ENCODE measurements at places on chromosomes 5 and 9.
A peak's percentile ranks its signal among the peaks of the same experiment; 100 is the strongest.

GRCh38 chr5:58760222-58760621 lies 177.3 kb downstream of the RAB3C start:
- no peak for DNase-seq

GRCh38 chr9:114321759-114322158 lies 1.1 kb upstream of the ORM1 start:
- DNase-seq: peak; percentile 31

DNA sequence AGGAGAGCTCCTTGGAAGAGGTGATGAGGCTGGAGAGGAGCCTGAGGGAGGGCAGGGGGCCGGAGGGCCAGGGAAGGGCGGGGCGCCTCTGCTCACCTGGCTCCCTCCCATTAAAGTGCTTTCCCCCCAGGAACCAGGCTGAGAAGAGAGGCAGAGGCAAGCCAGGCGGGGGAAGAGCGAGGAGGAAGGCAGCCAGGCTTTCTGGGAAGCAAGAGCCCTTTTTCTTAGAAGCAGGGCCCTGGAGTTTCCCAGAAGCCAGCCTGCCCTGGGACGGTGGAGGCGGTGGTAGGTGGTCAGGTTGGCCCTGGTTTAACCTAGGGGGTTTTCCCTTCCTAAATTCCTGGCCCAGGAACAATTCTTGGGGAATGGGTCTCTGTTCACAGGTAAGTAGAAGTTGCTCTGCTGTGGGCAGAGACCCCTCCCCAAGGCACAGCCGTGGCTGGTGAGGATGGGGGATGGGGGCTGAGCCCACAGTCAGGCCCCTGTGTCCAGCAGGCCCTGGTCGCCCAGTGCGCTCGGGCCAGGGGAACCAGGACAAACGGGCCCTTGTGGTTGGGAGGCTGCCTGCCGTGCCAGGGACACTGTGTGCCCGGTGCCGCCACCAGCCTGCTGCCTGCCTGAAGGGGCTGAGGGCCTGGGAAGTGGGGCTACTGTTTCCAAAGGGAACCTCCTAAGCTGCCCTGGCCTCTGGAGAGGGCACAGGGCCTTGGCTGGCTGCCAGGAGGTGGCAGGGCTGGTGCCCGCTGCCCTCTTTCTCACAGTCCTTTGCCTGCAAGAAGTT lies 16.6 kb upstream of the RALGDS start:
- DNase-seq: peak; percentile 21

DNA sequence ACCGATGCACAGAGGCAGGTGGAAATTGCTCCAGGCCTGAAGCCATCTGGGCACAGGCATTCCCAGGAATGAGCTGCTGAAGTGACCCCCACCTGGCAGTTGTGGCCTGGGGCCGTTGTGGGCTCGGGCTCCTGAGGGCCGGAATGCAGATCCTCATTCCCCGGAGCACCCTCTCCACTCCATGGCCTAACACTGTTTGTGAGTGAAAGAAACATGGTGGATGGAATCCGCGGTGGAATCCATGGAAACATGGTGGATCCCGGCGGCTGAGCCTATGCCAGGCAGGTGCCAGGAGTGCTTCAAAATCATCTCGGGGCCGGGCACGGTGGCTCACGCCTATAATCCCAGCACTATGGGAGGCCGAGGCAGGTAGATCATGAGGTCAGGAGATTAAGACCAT lies 3.6 kb upstream of the SARDH start:
- DNase-seq: no peak

DNA sequence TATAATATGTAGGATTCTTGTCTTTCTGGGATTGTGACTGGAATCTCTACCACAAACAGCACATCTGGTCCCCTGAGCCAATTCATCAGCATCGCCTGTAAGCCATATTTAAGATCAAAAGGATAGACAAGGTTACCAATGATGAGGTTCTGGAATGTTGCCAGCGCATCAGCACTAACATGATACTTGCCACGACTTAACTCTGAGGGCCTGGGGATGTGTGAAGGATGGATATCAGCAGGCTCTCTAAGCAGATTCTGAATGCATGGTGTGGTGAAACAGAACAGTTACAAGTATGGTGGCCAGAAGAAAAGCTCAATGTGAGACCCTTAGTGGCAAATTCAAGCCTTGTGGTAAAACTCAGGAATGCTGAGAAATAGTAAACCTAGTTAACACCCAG lies 143.0 kb downstream of the XRCC4 start:
- no peak for DNase-seq

DNA sequence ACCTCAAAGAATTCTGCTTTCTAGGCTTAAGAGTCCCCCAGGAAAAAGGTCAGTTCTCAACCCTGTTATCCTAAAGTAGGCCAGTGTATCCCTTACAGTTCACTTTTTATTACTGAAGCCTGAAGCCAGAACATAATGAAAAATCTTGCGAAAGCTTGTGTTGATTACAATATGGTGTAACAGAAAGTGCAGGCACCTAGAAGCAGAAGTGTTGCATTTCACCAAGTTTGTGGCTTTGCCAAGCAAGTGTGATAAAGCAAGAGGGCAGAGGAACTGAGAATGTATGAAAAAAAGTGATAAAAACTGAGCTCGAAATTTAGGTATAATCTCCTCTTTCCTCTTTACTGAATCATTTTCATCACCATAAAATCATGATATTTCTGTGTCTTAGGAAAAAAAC lies 26.2 kb downstream of the AGTPBP1 start:
- no peak for DNase-seq

- DNase-seq: no peak
These were observed 64.9 kb upstream of the ECM2 start for GRCh38 chr9:92600462-92601261.

DNA sequence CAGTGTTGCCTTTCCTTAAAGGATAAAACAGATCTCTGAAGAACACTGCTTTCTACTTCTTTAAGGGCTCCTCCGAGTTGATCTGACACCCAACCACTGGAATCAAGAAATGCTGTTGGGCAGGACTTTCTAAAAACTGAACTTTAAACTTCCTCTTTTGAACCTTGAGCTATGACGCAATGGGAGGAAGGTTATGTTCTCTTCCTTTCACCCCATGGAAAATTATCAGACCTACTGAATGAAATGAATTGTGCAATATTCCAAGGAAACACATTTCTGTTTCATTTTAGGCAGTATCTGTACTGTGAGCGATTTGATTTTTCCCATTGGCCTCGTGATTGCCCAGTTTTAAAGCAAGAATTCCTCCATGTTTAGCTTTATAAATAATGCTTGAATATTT lies 206.0 kb upstream of the PRR16 start:
- DNase-seq: no peak

DNA sequence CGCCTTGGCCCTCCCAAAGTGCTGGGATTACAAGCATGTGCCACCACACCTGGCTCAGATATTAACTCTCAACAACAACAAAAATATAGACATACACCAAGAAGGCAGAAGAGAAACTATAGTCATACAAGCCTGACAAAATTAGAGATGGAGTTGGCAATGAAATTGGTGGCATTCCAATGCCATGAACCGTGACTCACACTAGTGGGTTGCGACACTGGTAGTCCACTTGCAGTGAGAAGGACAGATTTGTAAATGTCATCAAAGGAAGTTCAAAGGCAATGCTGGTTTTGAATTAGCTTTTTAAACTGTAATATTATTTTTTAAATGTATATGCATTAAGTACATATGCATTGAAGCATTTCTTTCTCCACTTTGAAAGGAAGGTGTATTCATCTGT lies 8.5 kb upstream of the DNAJC25 start:
- DNase-seq: no peak

GRCh38 chr5:87183896-87184295 lies 83.8 kb upstream of the RASA1 start:
- DNase-seq: no peak

- no peak for DNase-seq
These were observed 29.8 kb downstream of the SLC24A2 start for GRCh38 chr9:19759066-19759465.

- no peak for DNase-seq
These were observed 16.7 kb downstream of the FAM193B start for GRCh38 chr5:177537389-177538361.

GRCh38 chr5:33105521-33105941 lies 335.2 kb upstream of the TARS1 start:
- DNase-seq: no peak

GRCh38 chr5:126023994-126024441 lies 399.2 kb upstream of the GRAMD2B start:
- no peak for DNase-seq

DNA sequence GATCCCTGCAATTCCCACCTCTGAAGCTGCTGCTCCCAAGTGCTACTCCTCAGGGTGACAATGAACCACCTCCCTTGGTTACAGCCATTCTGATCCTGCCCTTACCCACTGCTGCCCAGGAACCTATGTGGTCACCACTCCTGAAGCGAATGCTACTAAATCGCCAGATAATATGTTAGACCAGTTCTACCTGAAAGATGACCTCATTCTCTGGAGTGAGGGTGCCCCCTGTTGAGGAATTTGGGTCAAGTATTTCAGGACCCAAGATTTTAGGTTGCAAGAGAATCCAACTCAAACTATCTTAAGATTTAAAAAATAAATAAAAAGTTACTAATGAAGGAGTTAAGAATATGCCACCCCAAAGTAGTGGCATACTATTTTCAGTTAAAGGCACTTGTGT lies 5.8 kb upstream of the SNAPC3 start:
- DNase-seq: peak; percentile 14

- no peak for DNase-seq
These were observed 75.3 kb downstream of the ARHGAP26 start for GRCh38 chr5:142845402-142845921.

GRCh38 chr5:80957031-80957761 lies 3.0 kb upstream of the RASGRF2 start:
- DNase-seq: no peak

DNA sequence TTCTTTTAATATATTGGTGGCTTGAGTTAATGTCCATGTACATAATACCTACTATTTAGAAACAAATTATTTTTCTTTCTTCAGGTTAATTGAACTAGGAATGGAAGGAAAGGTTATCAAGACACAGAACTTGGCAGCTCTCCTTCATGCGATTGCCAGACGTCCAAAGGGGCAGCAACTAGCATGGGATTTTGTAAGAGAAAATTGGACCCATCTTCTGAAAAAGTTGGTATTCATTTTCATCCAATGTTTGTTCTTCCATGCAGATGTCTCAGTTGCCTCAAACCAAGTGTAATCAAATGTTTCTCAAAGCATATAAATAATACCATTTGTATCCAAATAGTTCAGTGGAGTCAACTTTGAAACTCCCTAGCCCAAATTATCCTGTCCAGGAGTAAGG lies 22.6 kb upstream of the LNPEP start:
- DNase-seq: no peak

DNA sequence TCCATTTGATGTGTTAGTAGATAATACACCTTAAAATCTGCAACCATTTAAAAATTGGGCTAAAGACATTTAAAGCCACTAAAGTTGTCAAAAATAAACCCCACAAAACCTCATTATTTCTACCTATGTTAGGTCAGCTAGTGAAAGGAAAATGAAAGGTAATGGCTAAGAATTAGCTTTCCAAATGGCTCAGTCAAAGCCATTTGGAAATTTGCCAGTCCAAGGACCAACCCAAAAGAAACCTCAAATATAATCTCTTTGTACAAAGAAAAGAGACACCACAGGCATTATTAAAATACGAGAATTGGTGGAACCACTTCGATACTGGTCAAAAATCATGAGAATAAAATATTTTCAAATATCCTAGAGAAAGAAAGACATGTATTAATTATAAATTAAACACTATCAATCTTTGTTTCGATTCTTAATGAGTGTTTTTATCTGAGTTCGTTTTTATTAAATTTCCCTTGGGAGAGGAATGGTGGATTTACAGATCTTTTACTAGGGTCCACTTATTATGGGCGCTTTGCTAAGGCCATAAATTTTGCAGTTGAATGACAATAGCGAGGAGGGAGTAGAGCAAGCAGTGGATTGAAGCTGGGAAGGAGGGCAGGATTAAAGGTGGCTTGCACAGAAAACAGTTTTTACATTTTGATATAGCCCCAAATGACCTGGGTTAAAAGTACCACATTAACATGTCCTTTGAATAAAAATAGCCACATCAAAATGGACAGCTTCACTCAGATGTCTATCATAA lies 116.8 kb upstream of the SHB start:
- DNase-seq: no peak

- DNase-seq: peak; percentile 25
These were observed 535 bp downstream of the JMY start for GRCh38 chr5:79236362-79236969.

- DNase-seq: no peak
These were observed 203.9 kb downstream of the FBXL7 start for GRCh38 chr5:15703901-15704300.

- no peak for DNase-seq
These were observed 167.2 kb upstream of the HMHB1 start for GRCh38 chr5:143644727-143645126.

DNA sequence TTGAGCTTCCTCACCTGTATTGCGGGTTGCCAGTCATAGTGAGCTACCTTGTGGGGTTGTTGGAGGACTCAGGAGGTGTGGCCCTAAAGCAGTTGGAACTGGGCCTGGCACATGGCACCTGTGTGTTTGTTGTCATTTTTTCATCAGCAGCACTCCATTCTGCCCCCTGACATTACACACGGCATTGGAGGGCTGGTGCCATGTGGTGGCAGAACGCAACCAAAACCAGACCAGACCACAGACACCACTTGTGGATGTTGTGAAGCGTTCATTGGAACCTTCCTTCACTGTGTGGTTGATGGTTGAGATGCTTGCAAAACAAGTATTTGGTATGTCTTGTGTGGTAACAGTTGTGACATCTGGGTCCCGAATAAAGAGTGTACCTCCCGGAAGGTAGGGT lies 113.2 kb upstream of the ERCC6L2 start:
- no peak for DNase-seq

DNA sequence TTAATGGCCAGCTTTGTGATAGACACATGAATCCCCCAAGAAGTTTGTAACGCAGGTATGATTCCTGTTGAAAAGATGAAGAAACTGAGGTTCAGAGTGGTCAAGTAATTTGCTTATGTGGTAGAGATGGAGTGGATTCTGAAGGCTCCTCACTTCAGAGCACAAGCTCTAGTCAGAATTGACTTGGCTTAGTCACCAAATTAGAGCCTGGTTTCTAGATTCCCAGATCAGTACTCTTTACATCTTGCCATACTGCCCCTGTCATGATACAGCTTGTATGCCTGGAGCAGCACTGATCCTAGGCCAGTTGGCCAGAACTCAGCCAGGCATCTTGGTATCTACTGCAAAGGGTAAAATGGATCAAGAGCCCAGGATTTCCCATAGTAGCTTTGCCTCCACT lies 284.4 kb upstream of the RFX3 start:
- DNase-seq: no peak

DNA sequence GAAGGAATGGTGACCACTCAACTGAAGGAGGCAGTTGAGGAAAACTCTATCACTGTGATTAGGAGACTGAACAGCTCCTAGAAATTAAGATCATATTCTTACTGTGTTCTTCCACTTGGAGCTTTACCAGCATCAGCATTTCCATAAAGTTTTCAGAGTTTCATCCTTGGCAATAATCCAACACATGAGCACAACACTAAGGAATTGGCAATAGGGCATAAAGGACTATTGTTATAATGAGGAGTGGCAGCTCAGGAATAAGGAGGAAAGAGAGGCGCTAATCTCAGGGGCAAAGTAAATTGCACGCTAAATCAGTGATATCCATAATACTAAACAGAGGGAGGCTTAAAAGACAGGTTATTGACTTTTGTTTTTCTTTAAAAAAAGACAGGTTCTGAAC lies 338.9 kb downstream of the EFNA5 start:
- DNase-seq: no peak
